ENCODE measurements at places on chromosomes 2 and 18.

DNA sequence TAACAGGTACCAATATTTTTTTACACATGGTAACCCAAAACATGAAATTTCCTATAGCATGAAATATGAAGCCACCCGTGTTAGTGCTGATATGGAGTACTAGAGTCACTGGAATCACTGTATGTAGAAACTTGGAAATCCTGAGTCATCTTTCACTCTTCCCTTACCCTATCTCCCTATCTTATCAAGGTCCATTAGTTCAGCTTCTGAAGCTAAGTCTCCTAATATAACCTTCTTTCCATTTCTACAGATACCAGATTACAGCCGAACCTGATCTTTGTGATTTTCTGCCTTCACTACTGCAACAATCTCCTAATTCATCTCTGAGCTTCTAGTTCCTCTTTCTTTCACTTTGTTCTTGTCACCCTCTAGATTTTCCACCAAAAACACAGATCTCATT is 59.0 kb downstream of the SEPTIN10 start:
- no peaks in the 10 kb centered on the region for H3K4me1 ChIP-seq
- peaks cover 8% of the 10 kb centered on the region for H3K27me3 ChIP-seq
- H3K27ac ChIP-seq = no peak overlapping the region
- DNase-seq = no peak

- no peak overlapping the region for H3K4me3 ChIP-seq
- no peaks in the 10 kb centered on the region for H3K4me1 ChIP-seq
- H3K36me3 ChIP-seq = no peaks in the 10 kb centered on the region
- DNase-seq = no peak
Measured at GRCh38 chr18:48336332-48336731, 72.9 kb downstream of the ZBTB7C start.

GRCh38 chr18:13545514-13545913 is 180.8 kb downstream of the FAM210A start:
- H3K36me3 ChIP-seq = no peaks in the 10 kb centered on the region
- no peak overlapping the region for H3K27ac ChIP-seq
- peak; percentile 30 for DNase-seq
- no peaks in the 10 kb centered on the region for H3K27me3 ChIP-seq
- H3K4me1 ChIP-seq = peaks cover 2% of the 10 kb centered on the region

DNA sequence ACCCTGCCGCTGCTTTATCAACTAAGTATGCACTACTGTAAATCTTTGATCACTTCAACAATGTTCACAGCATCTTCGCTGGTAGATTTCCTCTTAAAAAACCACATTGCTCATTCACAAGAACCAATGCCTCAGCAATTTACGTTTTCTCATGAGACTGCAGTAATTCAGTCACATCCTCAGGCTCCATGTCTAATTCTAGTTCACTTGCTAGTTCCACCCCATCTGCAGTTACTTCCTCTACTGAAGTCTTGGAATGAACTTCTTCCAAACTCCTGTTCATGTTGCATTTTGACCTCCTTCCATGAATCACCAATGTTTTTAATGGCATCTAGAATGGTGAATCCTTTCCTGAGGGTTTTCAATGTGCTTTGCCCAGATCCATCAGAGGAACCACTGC is 35.8 kb downstream of the PRELID3A start:
- no peaks in the 10 kb centered on the region for H3K27me3 ChIP-seq
- H3K27ac ChIP-seq = no peak overlapping the region
- H3K4me1 ChIP-seq = peaks cover 11% of the 10 kb centered on the region
- no peak overlapping the region for H3K4me3 ChIP-seq
- H3K36me3 ChIP-seq = peaks cover 1% of the 10 kb centered on the region

DNA sequence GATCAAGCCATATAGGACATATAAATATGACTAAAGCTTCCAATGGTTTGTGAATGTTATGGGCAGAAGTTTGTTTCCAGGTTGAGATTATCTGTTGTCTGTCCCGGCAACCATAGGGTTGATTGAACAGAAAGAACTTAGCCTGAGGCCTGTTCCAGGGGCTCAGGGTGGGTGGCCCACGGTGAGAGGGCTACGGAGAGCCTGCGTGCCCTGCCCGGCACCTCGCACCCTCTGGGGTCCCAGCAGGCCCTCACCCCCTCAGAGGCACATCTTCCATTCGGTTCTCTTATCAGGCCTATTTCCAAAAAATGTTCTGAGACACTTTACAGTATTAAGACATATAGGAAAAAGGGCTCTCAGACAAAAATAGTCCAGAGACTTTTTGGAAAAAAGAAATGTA is 40.4 kb upstream of the LDLRAD4 start:
- H3K27ac ChIP-seq = no peak overlapping the region
- peaks cover 26% of the 10 kb centered on the region for H3K27me3 ChIP-seq
- H3K36me3 ChIP-seq = no peaks in the 10 kb centered on the region
- peaks cover 33% of the 10 kb centered on the region for H3K4me1 ChIP-seq
- no peak for DNase-seq

GRCh38 chr2:190838492-190838910 is 42.1 kb upstream of the GLS start:
- DNase-seq = no peak
- H3K27ac ChIP-seq = no peak overlapping the region
- no peak overlapping the region for H3K4me3 ChIP-seq
- peaks cover 7% of the 10 kb centered on the region for H3K27me3 ChIP-seq
- peaks cover 2% of the 10 kb centered on the region for H3K36me3 ChIP-seq

DNA sequence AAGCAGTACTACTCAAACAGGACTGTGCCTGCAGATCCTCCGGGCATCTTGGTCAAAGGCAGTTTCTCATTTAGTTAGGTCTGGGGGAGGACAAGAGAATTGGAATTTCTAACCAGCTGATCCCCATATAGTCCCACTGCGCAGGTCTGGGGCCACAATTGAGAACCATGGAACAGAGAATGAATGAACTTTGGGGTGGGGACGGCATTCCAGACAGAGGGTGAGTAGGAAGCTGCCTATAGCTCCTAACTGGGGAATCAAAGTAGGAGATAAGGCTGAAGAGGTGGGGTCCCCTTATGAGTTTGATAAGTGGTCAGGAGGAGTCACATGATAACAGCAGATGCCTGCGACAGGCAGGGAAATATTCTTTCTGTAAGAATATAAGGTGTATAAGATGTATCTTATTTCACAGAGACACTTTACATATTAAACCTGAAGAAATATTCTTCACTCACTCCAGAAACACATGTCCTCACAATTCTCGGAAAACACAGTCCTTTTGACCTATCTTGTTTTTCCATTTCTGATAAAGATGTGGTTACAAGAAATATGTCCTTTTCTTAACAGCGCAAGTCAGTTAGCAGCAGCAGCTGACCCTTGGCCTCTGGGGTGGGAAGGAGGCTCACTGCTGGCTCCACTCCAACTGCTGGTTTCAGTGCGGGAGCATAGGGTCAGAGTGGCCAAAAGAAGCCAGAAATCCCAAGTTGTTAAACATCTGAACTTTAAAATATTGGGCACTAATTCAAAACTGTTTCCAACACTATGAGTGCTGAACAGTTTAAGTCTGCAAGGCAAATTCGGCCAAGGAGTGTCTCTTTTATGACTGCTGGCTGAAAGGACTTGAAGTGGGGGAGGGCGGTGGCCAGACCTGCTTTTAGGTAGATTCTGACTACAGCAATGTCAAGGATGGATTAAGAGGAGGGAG is 12.6 kb upstream of the TMEM214 start:
- H3K36me3 ChIP-seq = no peaks in the 10 kb centered on the region
- H3K4me1 ChIP-seq = peaks cover 6% of the 10 kb centered on the region
- no peaks in the 10 kb centered on the region for H3K27me3 ChIP-seq
- no peak overlapping the region for H3K27ac ChIP-seq

GRCh38 chr2:105641389-105641811 is 103.3 kb upstream of the NCK2 start:
- H3K27me3 ChIP-seq = peaks cover 7% of the 10 kb centered on the region
- no peak overlapping the region for H3K27ac ChIP-seq
- no peaks in the 10 kb centered on the region for H3K36me3 ChIP-seq
- DNase-seq = no peak

DNA sequence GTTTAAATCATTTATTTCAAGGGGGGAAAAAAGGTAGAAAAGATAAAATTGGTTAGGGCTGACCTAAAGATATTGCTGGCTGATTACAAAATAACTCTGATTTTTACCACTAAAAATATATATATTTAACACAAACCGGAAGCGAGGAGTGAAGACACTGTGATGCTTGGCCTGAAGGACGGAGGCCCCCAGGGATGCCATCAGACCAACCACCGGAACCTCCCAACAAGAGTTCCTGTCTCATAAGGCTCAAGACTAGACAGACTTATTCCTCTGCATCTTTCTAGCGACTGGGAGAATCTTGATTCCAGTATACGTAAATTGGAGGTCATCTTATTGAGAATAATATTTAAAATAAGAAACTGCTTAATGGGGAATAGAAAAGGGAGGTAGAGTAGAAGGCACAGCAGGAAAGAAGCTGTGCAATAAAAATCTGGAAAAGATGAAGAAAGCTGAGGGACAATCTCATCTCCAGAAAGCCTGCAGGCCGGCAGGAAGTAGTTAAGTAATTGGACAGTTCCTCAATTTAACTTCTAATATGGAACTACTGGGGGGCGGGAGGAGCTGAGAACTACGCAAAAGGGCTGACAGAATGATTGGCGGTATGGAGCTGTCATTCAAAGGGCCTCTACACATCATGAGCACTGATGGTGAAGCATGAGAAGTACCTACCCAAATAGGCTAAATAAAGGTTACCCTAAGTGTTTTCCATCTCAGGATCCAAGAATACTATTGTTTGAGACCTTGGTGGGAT is 91.1 kb downstream of the DTNB start:
- H3K4me1 ChIP-seq = peaks cover 13% of the 10 kb centered on the region
- H3K27ac ChIP-seq = no peak overlapping the region
- H3K36me3 ChIP-seq = peaks cover 11% of the 10 kb centered on the region

DNA sequence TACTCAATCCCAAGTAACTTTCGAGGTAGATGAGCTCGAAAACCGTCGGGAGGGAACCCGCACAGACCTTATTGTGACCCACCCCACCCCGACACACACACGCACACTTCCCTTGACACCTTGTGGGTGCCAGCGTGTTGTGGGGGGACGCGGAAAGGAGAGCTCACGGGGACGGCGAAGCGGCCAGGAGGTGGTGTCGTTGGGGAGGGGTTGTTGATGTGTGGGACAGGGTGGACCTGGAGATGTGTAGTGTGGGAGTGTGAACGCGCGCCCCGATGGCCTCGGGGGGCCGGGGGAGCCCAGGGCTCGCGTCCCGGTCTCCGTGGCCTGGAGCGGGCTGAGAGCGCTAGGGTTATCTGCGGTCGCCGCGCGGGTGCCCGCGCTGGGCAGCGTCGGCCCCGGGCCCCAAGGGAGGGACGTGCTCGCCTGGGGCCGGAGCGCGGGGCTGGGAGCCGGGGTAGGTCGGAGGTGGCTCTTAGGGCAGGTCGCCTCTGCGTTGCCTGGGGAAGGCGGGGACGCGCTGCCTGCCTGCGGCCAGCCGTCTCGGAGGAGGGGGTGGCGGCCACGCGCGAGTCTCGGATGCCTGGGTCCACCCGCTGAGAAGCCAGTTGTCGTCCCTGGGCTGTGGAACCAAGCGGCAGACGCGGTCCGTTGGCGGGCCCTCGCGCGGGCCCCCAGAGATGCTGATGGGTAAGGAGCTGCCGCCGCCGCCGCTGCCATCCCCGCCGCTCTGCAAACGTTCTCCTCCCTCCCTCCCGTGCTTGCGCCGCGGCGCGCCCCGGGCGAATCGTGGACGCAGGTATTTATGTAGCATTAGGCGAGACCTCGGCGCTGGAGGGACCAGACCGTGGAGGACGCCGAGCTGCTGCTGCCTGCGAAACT is 1.6 kb downstream of the KLHL29 start:
- H3K27me3 ChIP-seq = peaks cover 78% of the 10 kb centered on the region
- H3K4me3 ChIP-seq = peak overlapping the region; percentile 41
- no peaks in the 10 kb centered on the region for H3K36me3 ChIP-seq
- peaks cover 11% of the 10 kb centered on the region for H3K4me1 ChIP-seq
- no peak for DNase-seq
